A549 treated with Mapracorat at 1 μM for 4 hours (cell line): ENCODE measurements at places on chromosomes 2 and 18. TPM values are rescaled to one million over a fixed set of nuclear protein-coding genes. Genes with fewer than 3 reads are reported as not detected.

The CD207 gene
- total RNA-seq, result not detected in 5 replicates

The TBR1 gene
- 0.03 to 0.08 TPM in 2 of 5 replicates, not detected in the others for total RNA-seq

The ITSN2 gene
- total RNA-seq, result 15.2 to 23.2 TPM (median 21.6 TPM) in 5 replicates

The DCDC2C gene
- 0.24 to 0.57 TPM (median 0.38 TPM) in 3 of 5 replicates, not detected in the others for total RNA-seq

The FHOD3 gene
- 2.2 to 2.8 TPM (median 2.4 TPM) in 5 replicates for total RNA-seq

The SNTG2 gene
- total RNA-seq, result not detected in 5 replicates

The C2orf78 gene
- not detected in 5 replicates for total RNA-seq

The ATOH8 gene
- total RNA-seq, result 12.7 to 16.8 TPM (median 16.4 TPM) in 5 replicates

The CCDC68 gene
- 3.3 to 6.5 TPM (median 5.6 TPM) in 5 replicates for total RNA-seq

The C1QL2 gene
- 0.11 to 0.53 TPM (median 0.31 TPM) in 5 replicates for total RNA-seq

The KLHL14 gene
- not detected in 5 replicates for total RNA-seq

The RASGRP3 gene
- total RNA-seq, result 0.43 to 1.1 TPM (median 0.71 TPM) in 5 replicates

The FLACC1 gene
- 0.13 to 0.14 TPM in 2 of 5 replicates, not detected in the others for total RNA-seq

The FSHR gene
- not detected in 5 replicates for total RNA-seq

The CRACDL gene
- 2.5 to 3.8 TPM (median 2.8 TPM) in 5 replicates for total RNA-seq

The HOXD3 gene
- 0.20 to 0.30 TPM in 2 of 5 replicates, not detected in the others for total RNA-seq

The IL1B gene
- 0.13 to 0.17 TPM (median 0.14 TPM) in 4 of 5 replicates, not detected in the other for total RNA-seq

The CXXC1 gene
- total RNA-seq, result 39.9 to 50.9 TPM (median 45.3 TPM) in 5 replicates

The SERPINB13 gene
- not detected in 5 replicates for total RNA-seq

The COL5A2 gene
- total RNA-seq, result 45.0 to 80.0 TPM (median 66.6 TPM) in 5 replicates

The ICOS gene
- total RNA-seq, result not detected in 5 replicates

The HOXD4 gene
- 0.27 to 0.67 TPM (median 0.50 TPM) in 5 replicates for total RNA-seq

The KCNE4 gene
- total RNA-seq, result 0.43 to 0.56 TPM (median 0.50 TPM) in 5 replicates

The NPAS2 gene
- total RNA-seq, result 69.0 to 96.3 TPM (median 80.5 TPM) in 5 replicates

The ERBB4 gene
- not detected in 5 replicates for total RNA-seq

The PSMD14 gene
- total RNA-seq, result 96.7 to 122 TPM (median 103 TPM) in 5 replicates

The ASB18 gene
- total RNA-seq, result not detected in 5 replicates

The NOSTRIN gene
- total RNA-seq, result 1.8 to 3.1 TPM (median 2.2 TPM) in 5 replicates

The CDKL4 gene
- not detected in 5 replicates for total RNA-seq

The EVX2 gene
- not detected in 5 replicates for total RNA-seq

The TLX2 gene
- 0.19 to 0.58 TPM (median 0.33 TPM) in 5 replicates for total RNA-seq

The AGXT gene
- not detected in 5 replicates for total RNA-seq

The AKAIN1 gene
- not detected in 5 replicates for total RNA-seq

The PDE1A gene
- 0.11 to 0.15 TPM (median 0.12 TPM) in 4 of 5 replicates, not detected in the other for total RNA-seq

The MGAT5 gene
- total RNA-seq, result 13.0 to 17.7 TPM (median 15.7 TPM) in 5 replicates

The CD8B2 gene
- total RNA-seq, result not detected in 5 replicates

The IL1RN gene
- total RNA-seq, result 0.13 to 0.53 TPM (median 0.37 TPM) in 5 replicates

The LYG1 gene
- total RNA-seq, result 0.54 to 1.9 TPM (median 1.1 TPM) in 5 replicates

The SNED1 gene
- total RNA-seq, result 0.54 to 1.2 TPM (median 0.89 TPM) in 5 replicates

The SLC9A4 gene
- total RNA-seq, result not detected in 5 replicates
